Liver (tissue), 10 donors: ENCODE measurements at places on chromosomes 6 and 20. TPM values are rescaled to one million over a fixed set of nuclear protein-coding genes. Genes with fewer than 3 reads are reported as not detected.

DNA sequence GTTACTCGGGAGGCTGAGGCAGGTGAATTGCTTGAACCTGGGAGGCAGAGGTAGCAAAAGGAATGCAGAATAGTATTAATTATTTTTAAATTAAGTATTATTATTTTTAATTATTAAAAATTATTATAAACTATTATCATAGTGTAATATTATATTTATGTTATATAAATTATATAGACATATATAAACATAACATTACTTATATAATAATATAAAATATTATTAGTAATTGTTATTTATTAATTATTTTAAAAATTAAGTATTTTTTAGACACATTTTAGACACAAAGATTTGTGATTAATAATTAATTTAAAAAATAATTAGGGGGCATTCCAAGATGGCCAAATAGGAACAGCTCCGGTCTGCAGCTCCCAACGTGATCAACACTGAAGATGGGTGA, 31.7 kb upstream of the TGM3 start:
- no peak for DNase-seq

DNA sequence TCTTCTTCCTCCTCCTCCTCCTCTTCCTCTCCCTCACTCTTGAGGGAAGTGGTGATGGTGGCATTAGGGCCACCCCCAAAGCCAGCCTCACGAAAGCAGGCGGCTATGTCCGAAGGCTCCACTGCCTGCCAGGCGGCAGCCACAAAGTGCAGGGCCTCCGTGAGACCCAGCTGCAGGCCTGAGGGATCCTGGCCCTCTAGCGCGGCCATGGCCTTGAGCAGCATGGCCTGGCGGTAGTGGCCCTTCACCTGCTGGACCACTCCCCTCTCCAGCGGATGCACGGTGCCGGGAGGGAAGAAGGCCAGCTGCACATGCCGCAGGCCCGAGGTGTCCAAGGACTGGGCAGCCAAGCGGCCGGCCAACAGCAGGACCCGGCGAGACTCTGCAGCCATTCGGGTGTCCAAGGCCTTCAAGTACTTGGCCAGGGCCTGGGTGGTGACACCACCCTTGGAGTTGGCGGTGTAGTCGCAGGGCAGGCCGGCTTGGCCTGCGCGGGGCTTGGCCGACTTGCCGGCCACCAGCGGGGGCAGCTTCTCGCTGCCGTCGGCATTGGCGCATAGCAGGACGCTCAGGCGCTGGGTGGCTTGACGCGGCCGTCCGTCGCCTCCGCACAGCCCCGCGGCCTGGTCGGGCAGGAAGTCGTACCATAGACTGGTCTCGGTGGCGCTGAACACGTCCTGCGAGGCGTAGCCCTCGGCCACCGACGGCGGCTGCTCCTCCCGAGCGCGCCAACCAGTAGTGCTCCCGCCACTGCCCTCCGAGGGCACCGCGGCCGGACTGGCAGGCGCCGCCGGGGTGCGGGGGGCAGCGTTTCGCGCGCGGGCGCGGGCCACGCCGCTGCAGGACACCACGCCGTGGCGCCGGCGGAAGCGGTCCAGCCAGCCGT, 1.1 kb downstream of the CENPB start:
- no peak for DNase-seq

GRCh38 chr20:35173576-35174192, 1.8 kb downstream of the PROCR start:
- DNase-seq = no peak

- DNase-seq = no peak
These were observed 107.9 kb downstream of the BANF2 start for GRCh38 chr20:17807651-17808050.

DNA sequence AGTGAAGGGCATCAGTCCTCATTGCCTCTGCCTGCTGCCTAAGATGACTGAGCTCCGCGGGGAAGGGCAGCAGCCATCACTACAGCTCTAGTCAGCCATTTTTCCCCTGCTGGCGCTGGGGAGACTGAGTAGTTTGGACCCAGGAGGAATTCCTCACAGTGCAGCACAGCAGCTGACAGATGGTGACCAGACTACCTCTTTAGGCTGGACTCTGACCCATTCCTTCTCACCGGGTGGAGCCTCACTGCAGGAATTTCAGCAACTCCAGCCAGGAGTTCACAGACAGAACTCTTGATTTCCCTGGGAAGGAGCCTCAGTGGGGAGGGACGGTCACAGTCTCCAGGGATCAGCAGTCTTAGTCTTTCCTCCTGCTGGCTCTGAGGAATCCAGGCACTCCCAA, 492.0 kb upstream of the MMS22L start:
- no peak for DNase-seq

DNA sequence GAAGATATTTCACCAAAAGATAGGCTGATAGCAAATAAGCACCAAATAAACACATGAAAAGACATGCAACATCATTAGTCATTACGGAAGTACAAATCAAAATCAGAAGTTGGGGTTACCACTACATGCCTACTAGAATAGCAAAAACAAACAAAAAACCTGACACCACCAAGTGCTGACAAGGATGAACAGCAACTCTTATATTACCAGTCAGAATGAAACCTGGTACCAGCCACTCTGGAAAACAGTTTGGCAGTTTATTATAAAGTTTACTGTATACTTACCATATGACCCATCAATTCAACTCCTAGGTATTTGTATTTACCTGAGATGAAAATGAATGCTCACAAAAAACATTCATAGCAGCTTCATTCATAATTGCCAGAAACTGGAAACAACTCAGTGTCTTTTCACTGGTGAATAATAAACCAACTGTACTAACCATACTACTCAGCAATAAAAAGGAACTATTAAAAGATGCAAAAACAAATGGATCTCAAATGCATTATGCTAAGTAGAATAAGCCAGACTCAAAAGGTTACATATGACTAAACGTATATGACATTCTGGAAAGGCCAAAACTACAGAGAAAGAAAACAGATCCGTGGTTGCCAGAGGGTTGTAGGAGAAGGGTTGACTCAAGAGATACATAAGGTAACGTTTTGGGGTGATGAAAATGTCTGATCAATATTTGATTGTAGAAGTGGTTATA, 33.0 kb downstream of the NUP153 start:
- DNase-seq = no peak

- no peak for DNase-seq
These were observed 125.1 kb downstream of the TCP11 start for GRCh38 chr6:35015996-35016395.

DNA sequence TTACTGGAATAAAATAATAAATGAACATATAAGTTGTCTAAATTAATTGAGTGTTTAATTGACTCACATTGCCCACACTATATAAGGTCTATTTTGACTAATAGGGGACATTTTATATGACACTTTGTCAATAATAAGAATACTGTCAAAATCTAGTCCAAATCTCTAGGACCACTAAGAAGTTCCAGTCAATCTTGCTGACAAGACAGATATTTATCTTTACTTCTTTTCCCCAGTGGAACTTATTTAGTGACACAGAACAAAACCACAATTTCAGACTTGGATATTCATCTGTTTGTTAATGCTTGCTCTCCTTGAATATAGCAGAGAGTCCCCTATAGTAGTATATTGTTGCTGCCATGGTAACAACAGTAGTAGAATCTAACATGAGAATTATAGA, 954.6 kb upstream of the MANEA start:
- no peak for DNase-seq

- no peak for DNase-seq
These were observed 1365.9 kb downstream of the GRIK2 start for GRCh38 chr6:102759415-102759814.

DNA sequence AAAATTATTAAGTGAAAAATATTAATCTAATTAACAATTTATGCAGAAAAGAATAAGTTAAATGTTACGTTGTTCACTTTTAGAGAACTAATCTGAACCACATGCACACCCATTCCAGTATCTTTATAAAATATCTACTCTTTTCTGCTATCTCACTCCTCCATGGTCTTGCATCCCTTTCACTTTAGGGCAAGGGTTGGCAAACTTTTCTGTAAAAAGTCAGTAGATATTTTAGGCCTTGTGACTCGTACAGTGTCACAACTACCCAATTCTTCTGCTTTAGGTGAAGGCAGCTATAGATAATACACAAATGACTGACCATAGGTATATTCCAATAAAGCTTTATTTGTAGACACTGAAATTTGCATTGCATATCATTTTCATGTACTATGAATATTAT, 39.7 kb upstream of the SUPT3H start:
- no peak for DNase-seq

DNA sequence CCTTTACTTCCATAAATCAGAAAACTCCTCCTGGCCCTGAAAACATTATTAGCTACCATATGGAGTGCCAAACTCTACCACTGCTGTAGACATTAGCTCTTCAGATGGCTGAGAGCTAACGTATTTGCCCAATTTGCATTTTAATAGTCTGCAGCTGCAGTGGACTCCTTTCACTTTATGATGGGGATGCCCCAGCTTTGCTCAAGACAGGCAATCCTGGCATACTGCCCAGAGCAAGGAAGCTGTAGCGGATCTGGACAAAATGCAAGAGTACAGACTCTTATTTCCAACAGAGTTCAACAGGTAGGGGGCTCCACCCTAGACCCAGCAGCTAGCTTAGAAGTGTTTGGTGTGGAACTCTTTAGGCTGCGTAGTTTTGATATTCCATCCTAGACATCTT, 246.7 kb downstream of the FOXC1 start:
- DNase-seq = no peak

DNA sequence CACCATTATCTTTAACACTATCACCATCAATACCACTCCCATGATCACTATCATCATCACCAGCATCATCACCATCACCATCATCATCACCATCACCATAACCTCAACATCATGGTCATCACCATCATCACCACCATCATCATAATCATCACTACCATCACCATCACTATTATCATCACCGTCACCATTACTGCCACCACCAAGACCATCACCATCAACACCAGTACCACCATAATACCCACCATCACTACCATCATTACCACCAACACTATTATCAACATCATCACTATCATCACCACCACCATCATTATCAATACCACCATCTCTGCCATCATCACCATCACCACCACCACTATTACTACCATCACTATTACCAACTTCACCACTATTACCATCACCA, 32.7 kb upstream of the CST1 start:
- DNase-seq = no peak

DNA sequence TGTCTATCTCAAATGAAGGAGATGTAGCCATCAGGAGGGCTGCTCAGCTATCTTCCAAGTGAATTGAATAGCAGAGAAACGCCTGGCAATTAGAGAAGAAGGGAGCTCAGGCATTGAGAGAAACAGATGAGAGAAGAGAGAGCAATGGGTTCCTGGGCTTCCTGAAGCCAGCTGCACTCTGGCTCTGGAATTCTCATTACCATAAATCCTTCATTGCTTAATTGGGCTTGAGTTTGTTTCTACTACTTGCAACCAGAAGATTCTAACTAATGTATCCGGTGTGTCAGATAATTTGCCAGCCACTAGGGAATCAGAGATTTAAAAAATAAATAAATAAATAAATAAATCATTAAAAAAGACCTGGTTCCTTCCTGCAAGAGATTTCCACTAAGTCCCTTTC, 25.0 kb upstream of the CDKAL1 start:
- DNase-seq = no peak

GRCh38 chr6:792662-793061, 99.7 kb upstream of the EXOC2 start:
- DNase-seq = no peak

The HFE gene
- 6.7 TPM for total RNA-seq

The SIRT5 gene
- 12.6 TPM for total RNA-seq

The UST gene
- total RNA-seq = 2.7 TPM

The GPX5 gene
- not detected for total RNA-seq

The RWDD2A gene
- 1.9 TPM for total RNA-seq
